Astrocyte (in vitro differentiated cells and primary cell): ENCODE measurements at places on chromosomes 2 and 18.

DNA sequence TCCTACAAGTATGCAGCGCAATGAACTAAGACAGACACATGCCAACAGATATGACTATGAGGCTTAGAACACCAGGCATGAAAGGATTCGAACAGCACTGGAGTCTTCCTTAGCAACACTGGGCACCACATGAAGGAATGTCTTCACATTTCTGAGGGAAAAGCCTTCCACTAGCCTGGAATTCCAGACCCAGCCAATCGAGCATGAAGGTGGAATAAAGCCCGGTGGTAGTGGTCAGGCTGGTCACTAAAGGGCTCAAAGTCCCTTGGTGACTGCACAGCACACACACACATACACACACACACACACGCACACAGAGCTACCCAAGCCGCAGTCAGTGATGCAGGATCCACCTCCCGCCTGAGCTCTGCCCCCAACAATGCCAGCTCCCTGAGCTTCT is 19.7 kb upstream of the SFXN5 start:
- DNase-seq: peak; percentile 81

DNA sequence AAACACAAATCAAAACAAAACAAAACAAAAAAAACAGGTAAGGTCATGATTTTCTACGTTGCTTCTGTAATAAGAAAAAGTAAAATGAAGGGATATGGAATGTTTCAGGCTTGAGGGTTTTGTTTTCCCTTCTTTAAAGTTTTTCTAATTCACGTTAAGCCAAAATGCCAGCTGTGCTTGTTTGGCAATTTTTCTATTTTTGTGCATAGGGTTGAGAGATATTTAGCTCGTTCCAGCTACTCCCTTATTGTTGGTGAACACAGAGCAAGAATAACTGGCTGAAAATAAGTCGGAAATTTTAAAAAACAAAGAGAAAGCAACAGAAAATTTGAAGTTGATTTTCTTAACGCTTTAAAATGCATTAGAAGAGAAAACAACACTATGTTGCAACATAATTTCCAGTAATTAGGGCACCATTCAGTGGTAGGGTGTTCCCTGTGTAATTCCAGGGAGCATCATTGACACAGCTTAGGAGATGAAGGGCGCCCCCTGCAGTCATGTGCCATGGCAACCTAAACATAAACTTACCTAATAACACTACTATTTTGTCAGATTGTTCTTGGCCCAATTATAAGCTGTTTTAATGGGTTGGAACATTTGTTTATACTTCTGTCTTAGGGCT is 99.5 kb downstream of the DTNA start:
- DNase-seq: no peak

DNA sequence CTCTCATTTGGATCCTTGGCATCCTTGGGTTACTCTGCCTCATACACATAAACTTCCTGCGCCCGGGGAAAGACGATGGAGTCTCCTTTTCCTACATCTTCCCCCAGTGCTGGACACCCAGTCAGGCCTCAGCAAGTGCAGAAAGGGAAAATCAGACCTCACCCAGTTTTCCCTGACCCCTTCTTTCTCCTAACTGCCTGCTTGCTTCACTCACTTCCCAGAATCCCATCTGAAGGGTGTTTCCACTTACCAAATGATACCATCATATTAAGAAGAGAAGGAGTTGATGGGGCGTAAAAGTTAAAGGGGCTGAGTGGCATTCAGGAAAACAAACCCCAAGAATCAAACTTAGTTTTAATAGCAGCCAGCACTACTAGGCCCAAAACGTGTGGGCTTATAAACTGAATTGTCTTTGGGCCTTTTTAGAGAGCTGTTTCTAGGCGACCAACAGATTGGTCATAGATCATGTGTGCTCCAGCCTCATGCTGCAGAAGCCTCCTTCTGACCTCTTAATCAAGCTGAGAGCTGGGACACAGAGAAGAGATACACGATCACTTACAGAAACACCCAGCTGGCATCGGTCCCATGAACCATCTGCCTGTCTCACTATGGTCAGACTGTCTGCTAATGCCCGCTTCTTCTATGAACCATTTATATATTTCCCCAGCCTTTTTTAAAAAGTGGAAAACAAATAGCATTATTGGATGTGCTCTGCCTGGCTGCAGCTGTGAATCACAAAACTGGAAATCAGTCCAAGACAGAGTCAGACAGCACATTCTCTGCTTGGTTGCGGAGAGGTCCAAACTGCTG is 165.7 kb upstream of the SLC14A2 start:
- peak; percentile 47 for DNase-seq

- peak; percentile 83 for DNase-seq
Observed at GRCh38 chr2:80496775-80497174, 192.2 kb upstream of the LRRTM1 start.

GRCh38 chr18:58455314-58456188 is 173.3 kb downstream of the ALPK2 start:
- DNase-seq: peak; percentile 12

- DNase-seq: peak; percentile 86
Observed at GRCh38 chr2:191626497-191627151, 51.3 kb upstream of the NABP1 start.

GRCh38 chr2:51829477-51829876 is 797.5 kb upstream of the NRXN1 start:
- DNase-seq: no peak

DNA sequence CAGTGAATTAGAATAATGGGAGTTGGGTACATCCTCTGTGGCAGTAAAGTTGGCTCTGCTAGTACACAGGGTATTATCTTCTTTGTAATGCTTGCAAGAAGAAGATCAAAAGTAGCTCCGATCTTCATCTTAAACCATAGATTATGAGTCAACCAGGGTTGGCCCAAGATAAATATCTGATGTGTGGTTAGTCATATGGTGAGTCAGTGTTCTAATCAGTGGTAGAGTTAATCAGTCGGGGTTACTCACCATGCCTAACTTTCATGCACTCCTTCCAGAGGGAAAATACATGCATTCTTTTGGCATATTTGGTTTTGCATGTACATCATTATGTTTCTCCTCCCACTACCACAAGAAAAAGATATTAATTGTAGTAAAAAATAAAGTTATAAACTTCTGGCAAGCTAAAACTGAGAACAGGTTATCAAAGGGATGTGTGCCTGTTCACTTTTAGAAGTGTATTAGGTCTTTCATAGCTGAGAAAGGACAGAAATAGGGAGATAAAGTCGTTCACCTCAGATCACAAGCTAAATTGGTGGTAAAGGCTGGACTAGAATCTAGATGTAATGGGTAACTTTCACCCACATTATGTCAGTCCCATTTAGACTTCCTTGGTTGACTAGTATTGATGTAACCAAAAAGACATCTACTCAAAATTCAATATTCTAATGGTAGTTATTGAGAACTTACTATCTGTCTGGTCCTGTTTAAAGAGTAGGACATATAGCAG is 684.4 kb downstream of the IRS1 start:
- peak; percentile 99 for DNase-seq

DNA sequence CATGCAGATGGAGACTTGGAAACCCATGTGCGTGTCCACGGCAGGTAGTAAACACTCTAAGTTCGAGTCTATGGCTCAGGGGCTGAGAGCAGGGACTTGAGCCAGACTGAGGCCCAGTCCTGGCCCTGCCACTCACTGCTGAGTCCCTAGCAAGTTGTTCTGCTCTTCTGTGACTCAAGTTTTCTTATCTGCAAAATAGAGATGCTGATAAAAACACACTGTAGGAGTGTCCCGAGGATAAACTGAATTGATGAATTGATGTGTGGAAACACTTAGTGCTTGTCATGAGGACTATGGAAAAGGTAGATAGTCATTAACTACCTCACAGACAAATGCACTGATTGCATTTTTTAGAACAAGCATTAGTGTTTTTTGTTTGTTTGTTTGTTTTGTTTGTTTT is 73.2 kb downstream of the BOLA3 start:
- no peak for DNase-seq

GRCh38 chr2:128545085-128545484 is 226.4 kb upstream of the HS6ST1 start:
- DNase-seq: no peak

DNA sequence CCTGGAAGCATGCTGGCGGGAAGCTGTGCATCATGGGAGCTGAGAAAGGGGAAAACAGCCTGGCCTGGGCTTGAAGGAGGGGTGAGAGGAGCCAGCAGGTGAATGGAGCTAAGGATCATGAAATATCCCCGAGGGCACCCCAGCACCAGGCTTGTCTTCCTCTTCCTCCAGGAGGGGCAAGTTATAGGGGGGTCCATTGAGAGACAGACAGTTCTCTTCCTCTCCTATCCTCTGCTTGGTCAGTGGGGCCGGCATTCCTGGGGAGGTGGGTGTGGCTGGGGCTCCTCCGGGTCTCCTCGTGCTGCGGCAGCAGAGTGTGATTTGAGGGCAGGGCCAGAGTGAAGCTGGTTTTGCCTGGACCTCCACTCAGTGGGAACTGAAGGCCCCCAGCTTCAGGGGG is 78.9 kb downstream of the LIPG start:
- no peak for DNase-seq

DNA sequence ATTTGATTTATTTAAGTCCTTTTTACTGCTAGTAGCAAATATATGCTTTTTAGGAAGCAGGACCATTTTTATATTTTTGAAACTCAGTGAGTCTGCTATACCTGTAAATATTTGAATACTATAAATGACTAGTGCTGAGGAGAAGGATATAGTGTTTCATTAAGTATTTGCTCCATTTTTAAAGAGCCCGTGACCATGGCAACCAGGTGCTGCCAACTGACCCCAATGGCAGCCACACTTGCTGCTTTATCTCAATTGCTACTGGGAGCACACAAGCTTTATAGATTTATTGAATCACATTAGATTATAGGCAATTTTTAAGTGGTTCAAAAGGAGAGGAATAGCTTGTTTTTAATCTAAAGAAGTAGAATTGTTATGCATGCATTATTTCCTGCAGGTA is 142.0 kb downstream of the SCG2 start:
- no peak for DNase-seq

- peak; percentile 95 for DNase-seq
Observed at GRCh38 chr2:200408428-200409316, 101.2 kb downstream of the KCTD18 start.

- DNase-seq: peak; percentile 77
Observed at GRCh38 chr2:71822463-71822862, 325.2 kb downstream of the CYP26B1 start.

GRCh38 chr2:146598791-146599190 is 1246.0 kb upstream of the ACVR2A start:
- DNase-seq: no peak

DNA sequence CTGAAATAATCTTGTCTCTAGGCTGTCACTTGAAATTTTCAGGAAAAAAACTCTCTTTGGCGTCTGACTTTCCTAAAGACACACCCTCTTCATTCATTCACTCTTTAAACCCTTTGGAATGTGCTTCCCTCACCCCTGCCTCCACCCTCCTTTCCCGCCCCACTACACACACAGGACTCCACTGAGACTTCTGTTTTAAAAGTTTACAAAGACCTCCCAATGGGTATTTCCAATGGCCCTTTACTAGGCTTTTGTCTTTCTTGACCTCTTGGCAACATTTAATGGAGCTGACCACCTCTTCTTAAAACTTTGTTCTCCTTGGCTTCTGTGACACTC is 96.1 kb downstream of the RBMS1 start:
- peak; percentile 61 for DNase-seq

- no peak for DNase-seq
Observed at GRCh38 chr2:74072565-74072964, 75.1 kb downstream of the BOLA3 start.

DNA sequence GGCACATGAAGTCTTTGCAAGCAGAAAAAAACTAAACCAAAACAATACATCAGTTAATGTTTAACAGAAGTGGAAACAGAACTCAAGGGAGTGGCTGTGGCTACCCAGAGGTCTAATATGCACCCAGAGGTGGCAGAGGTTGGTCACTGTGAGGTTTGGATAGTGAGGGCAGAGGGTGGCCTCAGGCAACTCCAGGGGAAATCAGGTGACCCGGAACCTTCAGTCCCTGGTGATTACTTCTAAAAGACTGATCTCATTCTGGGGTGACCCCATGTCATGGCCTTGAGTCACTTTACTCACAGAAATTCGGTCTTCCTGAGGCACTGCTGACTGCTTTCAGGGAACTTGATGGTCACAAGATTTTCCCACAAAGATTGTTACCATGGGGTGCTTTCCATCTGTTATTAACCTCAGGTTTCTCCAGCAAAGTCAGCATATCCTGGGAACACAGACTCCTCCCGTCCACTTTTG is 99.4 kb downstream of the TMEM17 start:
- no peak for DNase-seq

DNA sequence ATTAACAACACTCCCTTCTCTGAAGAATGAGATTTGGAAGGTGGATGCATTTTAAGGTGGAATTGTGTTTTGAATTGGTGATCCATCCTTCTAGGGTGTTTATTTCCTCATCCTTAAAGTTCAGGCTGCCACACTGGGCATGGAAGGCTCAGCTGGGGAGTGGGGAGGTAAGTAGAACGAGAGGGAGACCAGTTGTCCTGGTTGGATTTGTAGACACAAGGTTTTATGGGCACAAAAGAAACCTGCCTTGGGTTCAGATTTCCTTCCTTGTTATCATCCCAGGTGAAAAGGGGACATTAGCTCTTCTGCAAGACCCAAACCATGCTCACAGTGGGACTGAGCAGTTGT is 101.0 kb upstream of the SIX3 start:
- no peak for DNase-seq

GRCh38 chr2:220994846-220995245 is 577.3 kb downstream of the EPHA4 start:
- peak; percentile 1 for DNase-seq

DNA sequence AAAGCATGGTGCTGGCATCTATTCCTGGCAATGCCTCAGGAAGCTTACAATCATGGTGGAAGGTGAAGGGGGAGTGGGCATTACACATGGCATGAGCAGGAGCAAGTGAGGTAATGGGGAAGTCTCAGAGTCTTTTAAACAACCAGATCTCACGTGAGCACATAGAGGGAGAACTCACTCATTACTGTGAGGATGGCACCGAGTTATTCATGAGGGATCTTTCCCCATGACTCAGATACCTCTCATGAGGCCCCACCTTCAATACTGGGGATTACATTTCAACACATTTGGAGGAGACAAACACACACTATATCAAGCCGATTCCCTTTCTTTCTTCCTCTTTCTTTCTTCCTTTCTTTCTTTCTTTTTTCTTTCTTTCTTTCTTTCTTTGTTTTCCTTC is 47.9 kb upstream of the FANCL start:
- no peak for DNase-seq

DNA sequence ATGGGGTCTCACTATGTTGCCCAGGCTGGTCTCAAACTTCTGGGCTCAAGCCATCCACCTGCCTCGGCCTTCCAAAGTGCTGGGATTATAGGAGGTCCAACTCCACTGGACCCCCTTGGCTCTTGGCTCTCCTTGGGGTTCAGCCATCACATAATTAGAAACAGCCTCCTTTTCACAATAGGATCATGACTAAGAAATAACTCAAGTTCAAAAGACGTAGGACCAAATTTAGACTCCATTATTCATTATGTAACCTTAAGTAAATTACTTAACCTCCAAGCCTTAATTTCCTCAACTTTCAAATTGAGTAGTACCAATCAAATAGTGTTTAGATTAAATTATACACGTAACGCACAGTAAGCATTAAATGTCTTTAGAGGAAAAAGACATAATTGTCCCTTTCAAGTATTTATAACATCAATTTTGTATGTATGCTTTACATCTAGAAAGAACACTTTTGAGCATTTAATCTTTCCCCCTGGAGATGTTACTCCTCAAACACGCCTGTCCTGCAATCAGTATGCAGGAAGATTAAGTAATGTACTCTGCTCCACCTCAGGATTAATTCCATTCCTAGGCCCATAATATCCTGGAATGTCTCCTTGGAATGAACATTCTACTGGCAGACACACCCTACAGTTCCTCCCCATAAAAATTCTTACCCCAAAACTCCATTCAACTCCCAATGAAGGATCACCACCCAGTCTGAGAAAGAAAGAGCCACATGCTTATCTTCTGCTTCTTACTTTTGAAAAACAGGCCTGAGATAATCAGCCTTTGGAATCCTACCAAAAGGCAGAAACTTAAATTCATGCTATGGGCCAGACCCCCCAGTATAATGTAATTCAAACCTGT is 49.1 kb downstream of the COBLL1 start:
- DNase-seq: peak; percentile 33
